ENCODE measurements at places on chromosomes 11 and 22.

DNA sequence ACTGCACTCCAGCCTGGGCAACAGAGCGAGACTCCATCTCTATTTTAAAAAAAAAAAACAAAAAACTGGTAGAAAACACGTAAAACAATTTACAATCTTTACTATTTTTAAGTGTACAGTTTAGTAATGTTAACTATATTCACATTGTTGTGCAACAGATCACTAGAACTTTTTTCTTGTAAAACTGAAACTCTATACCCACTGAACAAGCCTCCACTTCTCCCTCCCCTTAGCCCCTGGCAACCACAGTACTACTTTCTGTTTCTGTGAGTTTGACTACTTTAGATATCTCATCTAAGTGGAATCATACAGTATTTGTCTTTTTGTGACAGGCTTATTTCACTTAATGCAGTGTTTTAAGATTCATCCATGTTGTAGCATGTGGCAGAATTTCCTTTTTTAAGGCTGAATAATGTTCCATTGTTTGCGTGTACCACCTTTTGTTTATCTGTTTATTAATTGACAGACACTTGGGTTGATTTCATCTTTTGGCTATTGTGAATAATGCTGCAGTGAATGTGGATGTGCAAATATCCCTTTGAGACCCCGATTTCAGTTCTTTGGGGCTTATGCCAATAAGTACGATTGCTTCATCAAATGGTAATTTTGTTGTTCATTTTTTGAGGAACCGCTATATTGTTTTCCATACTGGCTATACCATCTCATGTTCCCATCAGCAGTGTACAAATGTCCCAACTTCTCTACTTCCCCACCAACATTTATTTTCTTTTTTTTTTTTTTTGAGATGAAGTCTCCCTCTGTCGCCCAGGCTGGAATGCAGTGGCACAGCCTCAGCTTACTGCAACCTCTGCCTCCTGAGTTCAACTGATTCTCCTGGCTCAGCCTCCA is 11.0 kb downstream of the DDB2 start:
- no peak for DNase-seq

GRCh38 chr11:75333022-75333806 is 18.2 kb downstream of the ARRB1 start:
- no peak for DNase-seq

GRCh38 chr11:134586726-134587125 is 174.7 kb upstream of the B3GAT1 start:
- DNase-seq, result no peak

DNA sequence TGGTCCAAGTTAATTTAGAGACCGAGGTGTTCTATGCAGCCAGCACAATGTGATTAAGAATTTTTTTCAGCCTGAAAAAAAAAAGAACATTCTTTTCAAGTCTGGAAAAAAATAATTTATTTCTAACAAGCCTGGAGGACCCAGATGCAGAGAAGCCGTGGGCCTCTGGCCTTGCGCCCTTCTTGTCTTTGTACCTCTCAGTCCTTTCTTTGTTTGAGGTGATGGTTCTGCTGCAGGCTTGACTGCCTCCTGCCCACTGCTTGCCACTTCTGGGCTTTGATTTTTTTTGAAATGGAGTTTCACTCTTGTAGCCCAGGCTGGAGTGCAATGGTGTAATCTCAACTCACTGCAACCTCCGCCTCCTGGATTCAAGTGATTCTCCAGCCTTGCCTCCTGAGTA is 7.2 kb upstream of the PTPRJ start:
- DNase-seq, result no peak

- no peak for DNase-seq
Measured at GRCh38 chr11:44006917-44007361, 40.8 kb upstream of the ACCSL start.

DNA sequence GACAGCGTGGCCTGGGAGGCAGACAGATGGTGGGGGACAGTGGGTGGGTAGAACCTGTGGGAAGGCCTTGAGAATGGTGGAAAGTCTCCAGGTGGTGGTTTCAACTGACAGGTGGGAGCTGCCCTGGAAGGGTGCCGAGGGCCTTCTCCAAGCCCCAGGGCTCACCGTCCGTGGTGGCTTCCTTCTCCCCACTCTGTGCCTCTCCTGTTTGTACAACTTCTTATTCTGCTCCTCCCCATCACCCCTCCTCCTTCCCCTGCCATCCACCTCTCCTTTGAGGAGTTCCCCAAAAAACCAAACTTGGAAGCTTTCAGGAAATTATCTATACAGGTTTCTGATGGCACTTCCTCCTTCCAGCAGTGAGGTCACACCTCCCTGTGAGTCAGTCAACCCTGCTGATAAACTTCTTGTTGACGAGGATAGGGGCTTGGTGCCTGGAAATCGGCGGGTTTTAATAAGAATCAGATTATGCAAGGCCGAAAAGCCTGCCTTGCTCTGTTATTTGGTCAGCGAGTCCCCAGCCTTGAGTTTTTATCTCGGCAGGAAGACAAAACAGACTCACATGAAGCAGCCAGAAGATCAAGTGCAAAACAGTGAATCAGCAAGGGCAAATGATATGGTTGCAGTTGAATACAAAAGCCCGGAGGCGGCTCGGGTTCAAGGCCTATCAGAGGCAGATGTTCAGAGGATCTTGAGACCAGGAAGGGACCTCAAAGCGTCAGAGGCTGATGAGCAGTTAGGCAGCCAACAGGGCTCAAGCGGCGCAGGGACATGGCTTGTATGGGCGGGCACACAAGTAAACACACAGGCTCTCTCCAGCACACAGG is 9.5 kb upstream of the ST3GAL4 start:
- peak; percentile 73 for DNase-seq

DNA sequence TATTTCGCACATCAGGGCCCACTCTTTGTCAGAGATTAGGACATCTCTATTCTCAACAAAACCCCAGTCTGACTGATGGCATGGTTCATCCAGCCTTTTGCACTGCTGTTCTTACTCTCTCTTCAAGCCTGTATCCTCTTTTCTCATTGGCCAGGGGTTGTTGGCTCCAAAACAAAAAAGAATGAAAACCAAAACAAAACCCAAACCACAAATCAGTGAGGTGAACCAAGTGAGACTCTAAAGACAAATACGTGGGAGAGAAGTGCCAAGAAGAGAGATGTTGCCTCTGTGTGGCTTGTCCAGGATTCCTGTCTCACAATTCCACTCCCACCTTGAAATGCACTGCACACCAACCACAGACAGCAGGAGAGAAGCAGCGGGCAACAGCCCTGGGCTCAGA is 278.9 kb upstream of the NARS2 start:
- DNase-seq, result no peak

GRCh38 chr22:19669570-19669969 is 44.7 kb upstream of the SEPTIN5 start:
- DNase-seq, result no peak

DNA sequence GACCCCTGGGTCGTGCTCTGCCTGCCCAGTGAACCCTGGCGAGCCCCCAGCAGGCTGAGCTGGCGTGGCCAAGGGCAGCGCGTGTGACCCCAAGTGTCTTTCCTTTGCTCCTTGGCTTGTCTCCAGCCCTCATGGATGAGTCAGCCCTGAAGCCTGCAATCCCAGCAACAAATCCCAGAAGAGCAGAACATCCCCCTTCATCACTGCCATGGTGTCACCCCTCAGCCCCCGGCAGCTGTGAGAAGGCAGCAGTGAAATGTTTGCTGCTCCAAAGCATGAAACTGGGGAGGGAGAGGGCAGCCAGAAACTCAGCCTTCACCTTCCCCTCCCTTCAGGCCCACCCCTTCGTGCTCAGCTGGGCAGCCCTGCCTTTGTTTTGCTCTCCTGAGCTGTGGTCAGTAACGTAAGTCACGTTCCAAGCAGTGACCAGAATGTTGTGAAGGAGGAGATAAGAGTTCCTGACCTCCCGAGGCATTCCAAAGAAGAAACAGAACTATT is 29.8 kb downstream of the ADAMTS15 start:
- DNase-seq, result peak; percentile 94

DNA sequence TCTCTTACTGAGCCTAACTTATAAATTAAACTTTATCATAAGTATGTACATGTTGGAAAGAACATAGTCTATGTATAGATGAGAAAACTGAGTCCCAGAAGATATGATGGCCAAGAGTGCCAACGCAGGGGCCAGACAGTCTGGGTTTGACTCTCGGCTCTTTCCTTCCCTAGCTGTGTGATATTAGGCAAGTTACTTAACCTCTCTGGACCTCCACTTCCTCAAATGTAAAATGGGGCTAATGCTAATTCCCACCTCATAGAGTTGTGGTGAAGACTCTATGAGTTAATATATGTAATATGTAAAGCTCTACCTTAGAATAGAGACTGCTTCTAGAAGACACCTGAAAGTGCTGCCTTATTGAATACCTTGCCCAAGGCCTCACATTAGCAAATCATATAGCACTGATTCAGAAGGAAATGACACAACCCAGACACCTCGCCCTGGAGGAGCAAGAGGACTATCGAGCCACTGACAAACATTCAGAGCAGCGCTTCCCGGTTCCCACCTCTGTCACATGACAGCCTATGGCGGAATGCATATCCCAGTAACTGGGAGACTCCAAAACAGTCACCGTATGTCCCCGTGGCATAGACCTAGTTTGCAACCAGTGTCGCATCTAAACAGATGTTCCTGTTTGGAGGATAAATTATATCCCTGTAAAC is 11.3 kb upstream of the CCDC86 start:
- DNase-seq, result no peak

GRCh38 chr11:41010361-41011050 is 448.9 kb downstream of the LRRC4C start:
- no peak for DNase-seq

GRCh38 chr11:68354148-68354872 is 41.9 kb downstream of the LRP5 start:
- peak; percentile 93 for DNase-seq
